Activated CD4-positive, CD25-positive, alpha-beta regulatory T cell (primary cell): ENCODE measurements at places on chromosomes 3 and 15.

GRCh38 chr3:40363674-40364073, 23.3 kb upstream of the ENTPD3 start:
- DNase-seq = no peak

DNA sequence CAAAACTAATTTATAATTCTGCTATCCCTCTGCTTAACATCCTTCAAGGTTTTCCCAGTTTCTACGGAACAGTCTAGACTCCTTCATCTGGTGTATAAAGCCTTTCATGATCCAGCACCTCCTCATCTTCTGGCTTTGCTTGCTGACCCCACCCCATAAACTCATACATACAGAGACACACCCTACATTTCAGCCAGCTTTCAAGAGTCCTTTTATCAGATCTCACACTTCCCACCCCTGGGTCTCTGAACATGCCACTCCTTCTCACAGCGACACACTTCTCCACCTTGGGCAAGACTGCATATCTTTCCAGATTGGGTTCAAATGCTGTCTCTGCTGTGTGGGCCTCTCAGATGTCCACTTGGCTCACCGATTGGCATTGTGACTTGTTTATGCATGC, 166.8 kb upstream of the LPP start:
- DNase-seq = no peak

- no peak for DNase-seq
Measured at GRCh38 chr3:12797892-12798558, 1.5 kb downstream of the CAND2 start.

DNA sequence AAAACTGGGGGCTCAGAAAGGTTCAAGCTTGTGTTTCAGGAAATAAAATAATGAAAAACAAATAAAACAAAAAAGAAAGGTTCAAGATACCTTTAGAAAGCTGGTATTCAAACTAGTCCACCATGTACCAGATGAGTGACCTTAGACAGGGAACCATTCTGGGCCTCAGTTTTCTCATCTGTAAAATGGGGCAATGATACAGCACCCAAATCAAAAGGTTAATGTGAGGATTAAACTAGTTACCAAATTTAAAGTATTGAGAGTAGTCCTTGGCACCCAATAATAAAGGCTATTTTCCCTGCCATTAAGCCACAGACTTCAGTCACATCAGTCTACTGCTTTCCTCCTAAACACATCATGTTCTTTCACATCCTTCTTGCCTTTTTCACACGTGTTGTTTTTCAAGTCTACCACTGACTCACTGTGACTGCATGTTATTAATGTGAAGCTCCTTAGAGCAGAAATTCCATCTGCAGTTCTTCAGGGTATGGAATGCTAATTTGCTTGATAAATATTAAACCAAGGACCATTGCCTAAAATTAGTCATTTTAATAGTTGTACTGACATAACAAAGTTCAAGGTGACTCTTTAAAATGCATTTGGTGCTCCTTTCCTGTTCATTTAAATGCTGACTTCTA, 19.9 kb downstream of the TAMM41 start:
- no peak for DNase-seq

- no peak for DNase-seq
Measured at GRCh38 chr3:194158942-194159439, 23.0 kb downstream of the HES1 start.

GRCh38 chr3:175646865-175647264, 787.7 kb downstream of the NAALADL2 start:
- no peak for DNase-seq

GRCh38 chr3:114606336-114606735, 312.5 kb downstream of the TIGIT start:
- no peak for DNase-seq

GRCh38 chr15:100926971-100927756, 8.0 kb downstream of the LRRK1 start:
- no peak for DNase-seq

- no peak for DNase-seq
Measured at GRCh38 chr15:92429378-92430068, 35.8 kb downstream of the ST8SIA2 start.

DNA sequence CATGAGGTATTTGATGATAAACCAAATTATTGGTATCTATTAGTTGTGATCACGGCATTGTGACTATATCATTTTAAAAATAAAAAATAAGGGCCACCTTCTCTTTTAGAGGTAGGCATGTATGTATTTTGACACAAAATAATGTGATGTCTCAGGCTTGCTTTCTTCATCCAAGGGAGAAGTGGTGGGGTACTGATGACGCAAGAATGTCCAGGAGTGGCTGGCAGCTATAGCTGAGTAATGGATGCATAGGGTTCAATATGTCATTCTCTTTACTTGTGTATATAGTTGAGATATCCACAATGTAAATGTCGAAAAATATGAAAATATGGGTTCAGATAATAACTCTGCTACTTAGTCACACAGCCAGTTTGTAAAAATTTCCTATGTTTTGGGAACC, 46.8 kb upstream of the NSMCE3 start:
- no peak for DNase-seq

- no peak for DNase-seq
Measured at GRCh38 chr15:68503791-68504680, 72.1 kb upstream of the ITGA11 start.

DNA sequence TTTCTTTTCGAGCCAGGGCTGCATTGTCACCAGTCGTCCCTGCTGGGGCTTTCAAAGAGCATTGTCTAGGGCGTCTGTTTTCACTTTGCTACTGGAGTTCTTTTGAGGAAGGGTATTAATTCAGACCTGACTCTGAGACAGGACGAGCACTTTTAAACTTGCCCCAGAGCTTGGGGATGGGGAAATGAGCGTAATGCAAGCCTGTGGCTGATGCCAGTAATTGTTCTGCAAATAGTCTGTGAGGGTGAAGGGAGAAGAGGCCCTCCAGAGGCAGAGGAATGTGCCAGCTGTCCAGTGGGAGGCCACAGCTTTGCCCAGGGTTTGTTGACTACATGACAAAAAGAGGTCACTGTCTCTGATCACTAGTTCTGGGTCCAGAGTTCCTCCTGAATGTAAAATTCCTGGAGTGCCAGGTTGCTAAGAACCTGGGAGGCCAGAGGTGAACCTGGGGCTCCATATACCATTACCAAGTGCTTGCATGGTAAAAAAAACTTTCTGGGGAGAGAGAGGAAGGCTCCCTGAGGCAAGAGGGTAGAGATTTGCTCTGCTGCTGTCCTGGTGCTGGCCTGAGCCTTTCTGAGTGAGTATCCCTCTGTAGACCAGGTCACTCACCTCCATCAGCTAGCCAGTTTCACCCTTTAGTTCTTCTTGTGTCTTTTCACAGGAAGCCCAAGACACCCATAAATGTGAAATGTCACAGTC, 14.8 kb downstream of the EEFSEC start:
- no peak for DNase-seq

GRCh38 chr3:182487611-182488010, 305.7 kb upstream of the ATP11B start:
- no peak for DNase-seq
